ENCODE measurements at places on chromosomes 7 and 10.
A peak's percentile ranks its signal among the peaks of the same experiment; 100 is the strongest.

DNA sequence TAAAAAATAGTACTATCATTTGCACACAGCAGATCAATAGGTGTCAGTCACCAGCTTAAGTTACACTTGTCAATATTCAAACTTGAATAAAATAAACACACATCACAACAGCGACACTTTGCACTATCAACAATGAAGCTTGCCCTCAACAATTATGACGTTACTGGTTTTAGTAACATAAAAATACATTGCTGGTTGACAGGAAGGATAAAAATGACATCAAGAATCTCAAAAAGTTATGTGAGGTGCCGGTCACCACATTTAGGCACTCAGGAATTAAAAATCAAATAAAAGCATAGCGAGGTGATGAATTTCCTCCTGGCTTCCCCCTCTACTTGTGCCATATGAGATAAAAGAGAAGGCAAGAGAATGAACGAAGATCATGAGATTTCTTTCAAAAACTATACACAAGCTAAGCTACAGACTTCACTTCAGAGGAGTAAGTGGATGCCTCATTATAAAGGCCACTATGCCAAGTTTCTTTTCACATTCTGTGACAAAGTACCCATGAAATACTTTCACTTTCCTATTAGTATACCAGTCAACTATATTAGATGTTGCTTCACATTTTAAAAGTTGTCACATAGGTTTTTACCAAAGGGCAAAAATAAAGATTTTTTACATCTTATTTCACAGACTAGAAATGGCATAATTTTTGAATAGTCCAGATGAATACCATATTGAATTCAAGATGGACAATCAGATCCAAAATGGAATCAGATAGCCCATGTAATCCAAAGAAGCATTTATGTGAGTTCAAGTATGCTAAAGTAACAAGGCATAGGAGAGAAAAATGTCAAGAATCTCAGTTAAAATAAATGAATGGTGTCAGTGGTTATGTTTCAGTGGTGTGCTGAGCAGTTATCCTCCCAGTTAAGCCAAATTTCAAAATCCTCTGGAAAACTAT, 3.6 kb downstream of the CCDC71L start:
- DNase-seq, result peak; percentile 82

- no peak for DNase-seq
Measured at GRCh38 chr7:49483142-49483541, 290.3 kb upstream of the VWC2 start.

DNA sequence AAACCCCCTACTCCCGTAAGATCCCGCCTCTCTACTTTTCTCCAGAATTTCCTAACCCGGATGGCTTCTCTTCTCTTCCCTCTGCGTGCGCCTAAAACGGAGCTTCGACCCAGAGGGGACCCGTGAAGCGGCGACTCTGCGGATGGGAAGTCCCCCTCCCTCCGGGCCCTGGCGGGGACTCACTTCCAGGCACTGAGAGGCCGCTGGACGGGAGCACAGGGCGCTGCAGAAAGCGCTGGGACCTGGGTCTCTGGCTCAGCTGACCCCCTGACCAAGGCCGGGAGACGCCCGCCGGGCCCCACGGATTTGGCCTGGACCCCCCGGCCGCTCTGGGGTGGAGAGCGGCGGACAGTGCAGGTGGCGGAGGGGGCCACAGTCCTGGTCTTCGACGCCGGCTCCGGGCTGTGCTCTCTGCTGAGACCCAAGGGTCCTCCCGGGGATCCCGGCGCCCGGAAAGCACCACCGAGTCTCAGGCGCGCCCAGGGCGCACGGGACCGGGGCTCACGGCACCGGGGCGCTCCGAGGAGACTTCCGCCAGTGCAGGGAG, 688 bp upstream of the FOXL3 start:
- no peak for DNase-seq

- no peak for DNase-seq
Measured at GRCh38 chr7:46099076-46099475, 178.0 kb upstream of the IGFBP3 start.

- no peak for DNase-seq
Measured at GRCh38 chr7:26293569-26294308, 2.1 kb downstream of the SNX10 start.

DNA sequence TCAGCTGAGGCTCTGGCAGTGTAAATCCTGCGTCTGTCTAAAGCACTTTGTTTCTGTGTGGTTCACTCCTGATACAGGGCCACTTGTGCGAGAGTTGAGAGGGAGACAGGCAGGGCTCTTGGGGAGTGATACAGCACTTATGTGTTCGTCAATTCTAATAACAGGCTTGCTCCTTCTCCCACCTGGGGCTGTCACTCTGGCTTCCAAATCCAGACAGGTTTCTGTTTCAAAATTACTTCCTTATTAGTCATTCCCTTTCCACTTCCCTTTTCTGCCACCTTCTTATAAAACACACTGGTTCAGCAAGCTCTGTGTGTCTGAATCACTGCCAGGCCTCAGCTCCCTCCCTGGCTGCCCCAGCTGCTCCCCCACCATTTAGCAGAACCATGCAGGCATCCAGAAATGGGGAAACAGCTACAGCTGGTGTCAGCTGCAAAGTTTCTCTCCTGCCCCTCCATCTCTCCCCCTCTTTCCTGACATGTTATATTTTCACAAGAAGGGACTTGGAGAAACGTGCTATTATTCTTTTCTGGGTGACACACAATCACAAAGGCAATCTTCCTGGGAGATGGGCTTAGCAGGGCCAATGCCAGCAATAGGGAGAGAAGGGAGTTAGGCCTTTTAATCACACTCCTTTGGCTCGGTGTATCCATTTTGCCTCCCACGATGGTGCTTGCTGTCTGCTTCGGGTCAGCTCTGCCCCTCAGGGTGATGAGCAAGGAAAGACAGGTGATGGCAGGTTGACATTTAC, 58.4 kb upstream of the ZNRF2 start:
- peak; percentile 79 for DNase-seq

DNA sequence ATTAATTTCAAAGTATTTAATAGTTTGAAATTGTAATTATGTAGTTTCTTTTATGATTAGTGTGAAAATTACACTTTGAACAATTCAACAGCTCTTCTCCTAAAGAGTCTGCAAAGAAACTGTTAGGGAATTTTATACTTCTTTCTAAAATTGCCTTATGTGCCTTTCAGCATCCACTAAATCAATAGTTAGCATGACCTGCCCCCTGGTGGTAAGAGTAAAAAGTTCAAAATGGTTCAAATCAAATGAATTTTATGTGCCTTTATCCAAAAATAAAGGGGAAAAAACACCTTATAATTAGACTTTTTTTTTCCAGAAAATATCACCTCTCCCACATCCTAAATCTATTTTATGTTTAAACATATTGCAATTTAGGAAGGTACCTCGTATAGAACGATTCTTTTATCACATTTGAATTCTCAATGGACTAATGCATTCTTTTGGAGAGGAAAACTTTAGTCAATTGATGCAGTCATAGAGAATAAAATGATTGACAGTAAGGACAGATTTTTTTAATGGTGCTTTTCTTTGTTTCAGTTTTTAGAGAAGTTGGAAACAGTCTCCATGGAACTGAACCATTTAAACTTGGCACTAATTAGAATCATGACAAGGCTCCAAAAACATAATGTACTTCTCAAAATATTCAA, 163.7 kb downstream of the SEMA3D start:
- DNase-seq, result peak; percentile 32

DNA sequence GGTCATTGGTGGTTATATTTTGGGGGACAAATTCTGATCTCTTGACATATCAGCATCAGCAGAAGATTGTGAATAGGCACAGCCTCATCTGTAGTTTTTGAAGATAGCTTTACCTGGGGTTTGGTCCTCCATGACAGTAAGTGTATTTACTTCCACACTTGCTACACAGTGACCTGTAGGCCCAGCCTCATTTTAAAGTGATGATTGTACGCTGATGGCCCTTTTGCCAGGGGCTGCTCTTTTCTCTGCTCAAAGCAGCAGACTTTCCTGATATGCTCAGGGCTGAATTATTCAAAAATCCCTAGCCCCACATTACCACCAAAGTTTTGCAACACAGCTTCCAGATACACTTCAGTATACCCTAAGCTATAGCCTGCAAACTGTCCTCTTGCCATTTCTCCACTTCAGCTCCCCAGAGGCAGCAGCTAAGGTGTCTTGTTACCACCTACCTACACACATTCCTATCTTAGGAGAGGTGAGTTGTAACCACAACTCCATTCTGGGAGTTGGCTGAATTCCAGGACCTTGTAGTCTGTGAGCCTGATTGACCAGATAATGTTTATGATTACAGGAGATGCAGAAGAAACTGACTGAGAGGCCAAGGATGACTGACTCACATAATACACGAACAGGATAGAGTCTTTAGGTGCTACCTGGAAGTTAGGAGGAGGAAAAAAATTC, 6.0 kb downstream of the ASB4 start:
- DNase-seq, result peak; percentile 21

DNA sequence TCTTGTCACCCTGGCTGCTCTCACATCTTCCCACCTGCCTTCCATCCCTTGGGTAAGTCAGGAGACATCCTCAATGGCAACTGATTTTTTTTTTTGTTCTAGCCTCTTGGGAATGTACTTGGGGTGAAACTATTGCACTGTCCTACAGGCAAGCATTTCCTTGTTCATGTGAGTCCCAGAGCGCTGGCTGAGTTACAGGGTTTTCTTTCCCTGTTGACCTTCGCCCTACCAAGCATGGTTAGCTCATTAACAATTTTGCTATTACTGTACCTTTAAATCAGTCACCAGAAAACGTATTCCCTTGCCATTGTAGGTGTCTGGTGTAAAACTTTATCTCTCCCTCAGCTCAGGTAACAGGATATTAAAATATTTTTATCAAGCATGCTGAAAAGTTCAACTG, 98.9 kb downstream of the PRLHR start:
- DNase-seq, result no peak

DNA sequence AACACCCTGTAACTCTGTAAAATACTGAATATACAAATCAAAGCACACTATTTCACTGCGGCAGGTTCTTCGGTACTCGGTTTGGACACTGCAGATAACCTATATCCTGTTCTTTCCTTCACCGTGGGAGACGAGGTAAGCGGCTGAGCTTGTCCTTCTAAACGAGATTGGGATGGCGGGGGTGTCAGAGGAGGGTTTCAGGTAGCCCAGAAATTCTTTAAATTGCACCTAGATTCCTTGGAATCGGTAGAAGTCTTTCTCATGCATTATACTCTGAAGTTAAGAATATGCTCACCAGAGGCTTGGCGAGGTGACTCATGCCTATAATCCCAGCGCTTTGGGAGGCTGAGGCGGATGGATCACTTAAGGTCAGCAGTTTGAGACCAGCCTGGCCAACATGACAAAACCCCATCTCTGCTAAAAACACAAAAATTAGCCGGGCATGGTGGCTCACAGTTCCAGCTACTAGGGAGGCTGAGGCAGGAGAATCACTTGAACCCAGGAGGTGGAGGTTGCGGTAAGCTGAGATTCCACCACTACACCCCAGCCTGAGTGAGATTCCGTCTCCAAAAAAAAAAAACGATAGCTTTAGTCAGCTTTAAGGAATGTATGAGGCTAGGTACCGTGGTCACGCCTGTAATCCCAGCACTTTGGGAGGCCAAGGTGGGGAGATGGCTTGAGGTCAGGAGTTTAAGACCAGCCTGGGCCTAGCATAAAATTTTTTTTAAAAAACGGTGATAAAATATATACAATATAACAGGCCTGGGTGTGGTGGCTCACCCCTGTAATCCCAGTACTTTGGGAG, 10.1 kb upstream of the LAT2 start:
- peak; percentile 67 for DNase-seq

DNA sequence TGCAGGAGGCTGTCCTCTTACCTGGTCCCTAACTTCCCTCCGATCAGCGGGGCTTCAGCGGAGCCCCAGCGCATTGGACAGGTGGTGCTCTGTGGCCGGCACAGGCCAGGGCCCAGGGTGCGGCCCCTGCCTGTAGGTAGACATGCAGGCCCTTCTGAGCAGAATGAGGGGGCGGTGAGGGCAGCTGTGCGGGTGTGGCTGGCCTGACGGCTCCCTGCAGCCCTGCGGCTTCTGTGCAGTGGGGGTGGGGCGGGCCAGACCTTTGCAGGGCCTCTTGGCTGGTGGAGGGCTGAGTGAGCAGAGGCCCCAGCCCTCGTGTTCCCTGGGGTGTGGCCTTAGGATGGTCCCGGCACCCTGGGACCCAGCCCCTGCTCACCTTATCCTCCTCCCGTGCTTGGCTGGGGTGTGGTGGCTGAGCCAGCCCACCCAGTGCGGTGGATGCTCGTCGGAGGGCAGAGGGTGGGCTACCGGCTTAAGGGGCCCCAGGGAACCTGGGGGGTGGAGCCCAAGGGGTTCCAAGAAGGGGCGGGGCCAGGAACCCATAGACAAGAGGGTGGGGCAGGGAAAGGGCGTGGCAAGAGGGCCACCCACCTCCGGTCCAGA, 175.2 kb upstream of the TNRC18 start:
- DNase-seq, result peak; percentile 55

GRCh38 chr7:50739744-50740435, 42.8 kb downstream of the GRB10 start:
- no peak for DNase-seq

DNA sequence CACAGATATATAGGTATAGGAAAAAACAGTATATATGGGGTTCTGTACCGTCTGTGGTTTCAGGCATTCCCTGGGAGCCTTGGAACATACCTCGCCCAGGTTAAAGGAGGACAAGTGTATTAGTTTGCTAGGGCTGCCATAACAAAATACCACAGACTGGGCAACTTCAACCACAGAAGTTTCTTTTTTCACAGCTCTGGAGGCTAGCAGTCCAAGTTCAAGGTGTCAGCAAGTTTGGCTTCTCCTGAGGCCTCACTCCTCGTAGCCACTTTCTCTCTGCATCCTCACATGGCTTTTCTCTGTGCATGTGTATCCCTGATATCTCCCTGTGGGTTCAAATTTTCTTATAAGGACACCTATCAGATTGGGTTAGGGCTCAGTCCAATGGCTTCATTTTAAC, 189.1 kb downstream of the DNAH11 start:
- DNase-seq, result no peak

DNA sequence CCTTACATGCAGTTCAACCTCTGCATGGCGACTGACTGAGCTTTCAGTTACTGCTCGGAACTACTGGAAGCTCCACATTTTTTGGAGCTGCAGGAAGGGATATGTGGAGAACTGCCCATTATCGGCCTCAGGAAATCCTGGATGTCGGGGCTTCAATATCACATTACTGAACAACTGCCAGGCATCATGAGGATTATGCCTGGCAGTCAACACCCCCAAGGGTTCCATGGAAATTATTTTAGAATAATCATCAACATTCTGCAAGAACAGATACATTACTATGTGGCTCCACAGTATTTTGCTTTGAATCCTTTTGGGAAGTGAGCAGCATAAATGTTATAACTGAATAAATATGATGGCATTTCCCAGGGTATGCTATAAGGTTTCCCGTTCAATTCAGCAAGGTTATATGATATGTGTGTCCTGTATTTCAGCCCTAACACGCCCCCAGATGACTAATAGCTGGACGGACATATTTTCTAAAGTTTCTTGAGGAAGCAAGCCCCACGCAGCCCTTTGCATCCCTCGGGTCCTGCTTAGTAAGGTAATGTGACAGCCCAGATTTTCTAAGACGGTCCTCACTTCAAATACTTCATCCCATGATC, 53.0 kb upstream of the OPALIN start:
- DNase-seq, result no peak

Measured in amniotic epithelial cell (primary cell).